ENCODE measurements at places on chromosomes 4 and X. TPM values are rescaled to one million over a fixed set of nuclear protein-coding genes. Genes with fewer than 3 reads are reported as not detected.

- no peaks in the 10 kb centered on the region for H3K36me3 ChIP-seq
- no peak overlapping the region for H3K4me3 ChIP-seq
- no peaks in the 10 kb centered on the region for H3K27me3 ChIP-seq
- no peak overlapping the region for H3K27ac ChIP-seq
- DNase-seq, result no peak
- H3K4me1 ChIP-seq, result no peaks in the 10 kb centered on the region
Observed at GRCh38 chr4:17690898-17691297, 76.5 kb downstream of the MED28 start.

DNA sequence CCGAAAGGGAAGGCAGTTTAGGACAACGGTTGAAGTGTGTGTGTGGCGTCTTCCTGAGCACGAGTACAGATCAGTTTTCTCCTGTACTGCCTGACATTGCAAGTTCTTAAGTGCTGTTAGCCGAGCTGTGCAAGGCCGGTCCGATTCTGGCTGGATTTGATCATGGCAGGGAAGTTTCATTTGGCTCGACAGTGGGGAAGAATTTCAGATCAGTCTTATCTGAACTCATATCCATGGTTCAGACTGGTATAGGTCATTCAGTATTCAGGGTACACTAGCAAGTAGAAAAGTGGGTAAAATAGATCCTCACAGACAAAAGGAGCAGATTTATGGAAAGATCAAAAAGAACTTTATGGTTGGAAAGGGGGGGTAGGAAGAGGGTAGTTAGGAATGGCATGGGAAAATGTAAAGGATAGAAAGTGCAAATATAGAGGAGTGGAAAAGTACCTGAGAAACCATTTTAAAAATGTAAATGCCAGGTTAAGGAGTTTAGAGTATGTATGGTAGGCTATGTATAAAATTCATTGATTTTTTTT, 716 bp downstream of the THAP9 start:
- peak overlapping the region; percentile 76 for H3K4me3 ChIP-seq
- H3K27ac ChIP-seq, result peak overlapping the region; percentile 98
- no peak for DNase-seq
- no peaks in the 10 kb centered on the region for H3K36me3 ChIP-seq
- H3K27me3 ChIP-seq, result no peaks in the 10 kb centered on the region

DNA sequence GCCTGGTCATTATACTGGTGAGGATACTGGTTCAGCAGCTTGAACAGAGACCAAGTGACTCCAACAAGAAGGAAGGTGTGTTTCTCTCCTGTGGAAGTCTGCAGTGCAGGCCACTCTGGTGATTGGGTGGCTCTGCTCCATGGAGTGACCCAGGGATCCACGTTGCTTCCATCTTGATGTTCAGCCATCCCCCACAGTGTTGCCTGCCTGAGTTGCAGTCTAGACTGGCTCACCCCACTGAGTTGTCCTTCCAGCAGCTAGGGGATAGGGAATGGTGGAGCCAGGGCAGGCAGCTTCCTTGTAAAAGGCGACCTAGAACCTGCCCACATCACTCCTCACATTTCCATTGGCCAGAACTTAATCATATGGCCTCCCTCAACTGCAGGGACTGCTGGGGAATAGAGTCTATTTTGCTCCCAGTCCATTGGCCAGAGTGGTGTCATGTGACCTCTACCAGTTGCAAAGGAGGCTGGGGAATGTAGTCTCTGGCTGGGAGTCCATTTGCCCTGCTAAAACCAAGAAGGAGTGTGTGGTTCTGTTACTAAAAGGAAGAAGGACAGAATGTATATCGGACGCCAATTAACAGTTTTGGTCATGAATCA, 8.0 kb downstream of the MAN2B2 start:
- peak; percentile 35 for DNase-seq
- no peaks in the 10 kb centered on the region for H3K27me3 ChIP-seq
- peaks cover 7% of the 10 kb centered on the region for H3K36me3 ChIP-seq
- no peaks in the 10 kb centered on the region for H3K4me1 ChIP-seq
- no peak overlapping the region for H3K27ac ChIP-seq

- no peak overlapping the region for H3K27ac ChIP-seq
- no peaks in the 10 kb centered on the region for H3K36me3 ChIP-seq
- no peaks in the 10 kb centered on the region for H3K4me1 ChIP-seq
- H3K4me3 ChIP-seq, result no peak overlapping the region
- no peak for DNase-seq
Observed at GRCh38 chr4:115249808-115250207, 136.4 kb upstream of the NDST4 start.

DNA sequence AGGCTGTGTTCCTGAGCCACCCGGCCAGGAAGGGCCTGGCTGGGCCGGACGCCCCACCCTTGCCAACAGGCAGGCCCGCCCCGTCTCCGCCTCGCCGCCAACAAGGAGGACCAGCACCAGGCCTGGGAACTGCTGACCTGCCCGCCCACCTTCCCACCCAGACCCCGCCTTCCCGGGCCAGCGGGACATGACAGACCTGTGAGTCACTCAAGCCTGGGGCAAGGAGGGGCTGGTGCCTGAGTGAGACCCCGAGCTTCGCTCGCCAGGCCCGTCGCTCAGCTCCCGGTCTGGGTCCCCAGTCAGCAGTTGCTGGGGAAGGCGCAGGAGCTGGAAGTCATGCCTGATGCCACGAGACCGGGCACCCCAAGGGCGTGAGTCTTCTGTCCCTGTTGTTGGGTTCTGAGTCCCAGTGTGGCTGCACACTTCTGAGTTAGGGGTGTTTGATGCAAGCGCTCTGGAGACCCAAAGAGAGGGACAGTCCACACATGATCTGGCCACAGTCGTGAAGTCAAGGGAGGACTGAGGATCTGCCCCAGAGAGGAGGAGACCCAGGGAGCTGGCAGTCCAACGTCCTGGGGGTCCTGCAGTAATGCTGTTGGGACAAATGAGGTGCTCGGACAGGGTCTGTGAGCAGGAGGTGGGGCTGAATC, at the start of gene DNASE1L1:
Gene DNASE1L1, minus strand, starts transcription at position 33 of the 650 bp plus-strand sequence. CDS start 3,686 bp downstream, outside the sequence.
- H3K27ac ChIP-seq, result no peak within 1 kb of the TSS
- no peaks in the 10 kb centered on the region for H3K27me3 ChIP-seq
- H3K36me3 ChIP-seq, result no peaks in the 10 kb centered on the region
- no peaks in the 10 kb centered on the region for H3K4me1 ChIP-seq
- DNase-seq, result no peak

DNA sequence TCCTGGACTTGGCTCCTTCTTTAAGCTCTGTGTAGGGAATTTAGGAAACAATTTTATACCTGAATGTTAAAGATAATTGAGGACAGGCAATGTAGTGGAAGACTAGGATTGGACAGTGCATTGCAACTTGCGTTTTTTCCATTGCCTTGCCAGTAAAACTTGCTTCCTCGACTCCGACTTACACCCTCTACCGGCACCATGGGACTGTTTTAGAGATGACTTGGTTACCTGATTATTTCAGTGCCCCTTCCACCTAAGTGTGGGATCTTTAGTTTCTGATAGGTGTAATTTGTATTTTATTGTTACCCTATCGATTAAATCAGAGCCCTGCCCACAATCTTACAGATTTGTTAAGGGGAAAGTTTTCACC, 1.2 kb downstream of the PRPS1 start:
- no peaks in the 10 kb centered on the region for H3K27me3 ChIP-seq
- H3K36me3 ChIP-seq, result no peaks in the 10 kb centered on the region
- H3K27ac ChIP-seq, result no peak overlapping the region
- peaks cover 5% of the 10 kb centered on the region for H3K4me1 ChIP-seq
- peak overlapping the region; percentile 66 for H3K4me3 ChIP-seq
- peak; percentile 22 for DNase-seq

TRIML2 gene
- not detected for total RNA-seq

FAM9A gene
- not detected for total RNA-seq

Data from A673 (cell line).